ENCODE measurements at places on chromosomes 4 and X.

- no peak for DNase-seq
Measured at GRCh38 chr4:78024085-78024484, 33.0 kb upstream of the FRAS1 start.

GRCh38 chr4:121034017-121034416, 38.3 kb downstream of the NDNF start:
- no peak for DNase-seq

DNA sequence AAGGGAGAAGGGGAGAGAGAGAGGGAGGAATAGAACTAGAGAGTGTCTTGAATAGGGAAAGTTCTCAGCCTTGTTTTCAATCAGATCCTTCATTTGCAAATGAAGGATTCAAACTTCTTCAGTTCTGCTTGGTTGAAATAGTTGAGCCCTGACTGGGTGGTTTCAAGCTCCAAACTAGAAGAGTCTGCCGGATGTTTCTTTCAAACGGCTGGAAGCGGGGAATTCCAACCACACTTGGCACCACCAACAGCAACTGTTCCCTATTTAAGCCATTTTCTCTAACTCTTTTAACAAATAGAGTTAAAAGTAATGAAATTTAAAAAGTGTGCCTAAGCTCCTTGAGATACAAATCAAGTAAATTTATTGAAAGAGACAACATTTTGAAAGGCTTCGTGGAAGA, 67.5 kb upstream of the DDX60 start:
- no peak for DNase-seq

DNA sequence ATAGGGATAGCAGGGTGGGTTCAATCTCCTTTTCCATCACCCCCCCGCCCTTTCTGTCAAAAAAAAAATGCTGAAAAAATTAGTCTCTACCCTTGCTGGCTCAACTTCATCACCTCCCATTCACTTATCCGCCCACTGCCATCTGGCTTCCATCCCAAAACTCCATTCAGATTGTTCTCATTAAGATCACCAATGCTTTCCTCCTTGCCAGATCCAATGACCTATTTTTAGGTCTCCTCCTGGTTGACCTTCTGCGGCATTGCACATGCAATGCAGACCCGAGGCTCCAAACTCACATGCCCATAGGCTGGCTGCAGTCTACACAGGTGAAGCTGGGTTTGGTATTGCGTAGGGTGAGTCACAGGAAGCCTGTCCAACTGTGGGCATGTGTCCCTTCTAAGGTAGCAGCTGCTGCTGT, 21.1 kb upstream of the STIM2 start:
- DNase-seq: no peak

DNA sequence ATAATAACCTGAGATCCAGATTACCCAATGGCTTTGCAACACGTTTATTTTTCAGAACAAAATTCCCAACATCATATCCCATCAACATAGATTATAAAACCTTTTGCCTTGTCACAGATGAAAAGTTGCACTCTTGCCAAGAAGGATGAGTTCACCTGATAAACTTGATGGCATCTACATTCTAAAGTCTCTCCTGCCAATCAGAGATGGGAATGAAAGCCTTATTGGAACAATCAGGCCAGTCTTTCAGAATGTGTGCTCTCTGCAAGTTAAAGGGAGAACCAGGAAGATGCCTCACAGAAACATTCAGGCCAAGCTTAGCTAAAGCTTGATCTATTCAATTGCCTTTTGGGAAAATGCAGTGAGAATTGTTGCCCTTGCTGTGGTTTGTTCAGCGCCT, 1.3 kb downstream of the LPAR4 start:
- no peak for DNase-seq

- DNase-seq: no peak
Measured at GRCh38 chr4:73396304-73396703, 7.8 kb upstream of the ALB start.

GRCh38 chr4:62487016-62487415, 1286.9 kb downstream of the ADGRL3 start:
- DNase-seq: no peak

GRCh38 chr4:74632634-74633033, 161.7 kb downstream of the BTC start:
- peak; percentile 40 for DNase-seq

GRCh38 chrX:137215467-137215866, 181.7 kb upstream of the GPR101 start:
- no peak for DNase-seq

GRCh38 chrX:10794203-10794630, 173.8 kb upstream of the MID1 start:
- DNase-seq: no peak

- DNase-seq: no peak
Measured at GRCh38 chr4:61638591-61638990, 438.5 kb downstream of the ADGRL3 start.

- no peak for DNase-seq
Measured at GRCh38 chr4:138981930-138982390, 33.6 kb upstream of the NOCT start.

- DNase-seq: no peak
Measured at GRCh38 chr4:45992728-45993127, 131.1 kb downstream of the GABRG1 start.

GRCh38 chr4:14812101-14812500, 190.2 kb upstream of the CPEB2 start:
- DNase-seq: no peak

GRCh38 chr4:128379860-128380259, 92.2 kb upstream of the PGRMC2 start:
- DNase-seq: no peak

- DNase-seq: no peak
Measured at GRCh38 chr4:36321176-36321575, 39.8 kb downstream of the DTHD1 start.

DNA sequence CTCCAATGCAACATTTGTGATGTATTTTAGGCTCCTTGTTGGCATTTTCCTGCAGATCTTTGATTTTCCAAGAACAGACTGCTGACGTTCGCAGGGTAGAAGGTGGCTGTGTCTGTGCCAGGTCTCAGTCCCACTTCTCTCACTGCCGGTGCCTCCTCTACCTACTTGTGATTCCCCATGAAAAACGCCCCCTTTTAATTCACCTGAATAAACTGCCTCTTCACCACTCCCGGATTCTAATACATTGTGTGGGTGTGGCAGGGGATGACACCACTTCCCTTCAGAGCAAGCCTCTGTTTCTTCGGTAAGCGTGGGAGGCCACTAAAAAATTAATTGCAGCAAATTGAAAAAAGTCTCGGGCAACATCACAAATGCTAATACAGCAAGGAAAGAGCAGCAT, 96.1 kb upstream of the FAM9B start:
- DNase-seq: no peak

GRCh38 chr4:16859031-16859430, 39.4 kb downstream of the LDB2 start:
- DNase-seq: no peak

GRCh38 chr4:101833480-101833879, 43.0 kb downstream of the BANK1 start:
- DNase-seq: no peak

DNA sequence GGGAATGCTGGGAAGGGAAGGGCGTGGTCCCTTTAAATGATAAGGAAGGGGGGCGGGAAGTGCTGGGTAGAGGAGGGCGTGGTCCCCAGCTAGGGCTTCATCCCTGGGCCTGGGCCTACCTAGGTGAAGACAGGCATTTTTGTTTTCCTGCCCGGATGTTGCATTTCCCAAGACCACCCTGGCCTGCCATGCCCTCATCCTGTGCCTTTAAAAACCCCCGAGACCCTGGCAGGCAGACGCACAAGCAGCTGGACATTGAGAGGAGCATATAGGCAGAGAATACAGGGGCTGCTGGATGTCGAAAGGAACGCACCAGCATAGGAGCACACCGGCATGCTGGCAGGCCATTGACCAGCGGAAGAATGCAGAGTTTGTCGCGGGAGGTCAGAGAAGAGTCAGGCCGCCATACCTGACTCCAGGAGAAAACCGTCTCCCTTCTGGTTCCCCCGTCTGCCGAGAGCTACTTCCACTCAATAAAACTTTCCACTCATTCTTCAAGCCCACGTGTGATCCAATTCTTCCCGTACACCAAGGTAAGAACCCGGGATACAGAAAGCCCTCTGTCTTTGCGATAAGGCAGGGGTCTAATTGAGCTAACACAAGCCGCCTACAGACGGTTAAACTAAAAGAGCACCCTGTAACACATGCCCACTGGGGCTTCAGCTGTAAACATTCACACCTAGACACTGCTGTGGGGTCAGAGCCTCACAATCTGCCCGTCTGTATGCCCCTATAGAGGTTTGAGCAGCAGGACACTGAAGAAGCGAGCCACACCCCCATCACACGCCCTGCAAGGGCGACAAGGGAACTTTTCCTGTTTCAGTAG, 2.9 kb upstream of the AGA start:
- DNase-seq: no peak

DNA sequence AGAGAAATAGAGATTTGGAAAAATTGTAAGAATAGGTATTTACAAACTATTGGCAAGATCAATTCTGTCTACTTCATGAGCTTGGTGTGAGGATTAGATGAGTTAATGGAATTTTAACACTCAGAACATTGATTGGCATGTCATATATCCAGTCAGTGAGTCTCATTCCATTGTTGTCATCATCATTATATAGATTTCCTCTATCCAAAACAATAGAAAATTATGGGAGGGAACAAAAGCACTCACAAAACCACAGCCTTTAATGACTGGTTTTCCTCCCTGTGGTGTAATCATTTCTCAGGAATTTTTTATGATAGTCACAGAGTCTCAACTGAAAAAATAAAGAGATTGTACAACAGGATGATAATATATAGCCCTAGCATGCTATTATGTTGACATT, 21.1 kb downstream of the KLHL5 start:
- no peak for DNase-seq

DNA sequence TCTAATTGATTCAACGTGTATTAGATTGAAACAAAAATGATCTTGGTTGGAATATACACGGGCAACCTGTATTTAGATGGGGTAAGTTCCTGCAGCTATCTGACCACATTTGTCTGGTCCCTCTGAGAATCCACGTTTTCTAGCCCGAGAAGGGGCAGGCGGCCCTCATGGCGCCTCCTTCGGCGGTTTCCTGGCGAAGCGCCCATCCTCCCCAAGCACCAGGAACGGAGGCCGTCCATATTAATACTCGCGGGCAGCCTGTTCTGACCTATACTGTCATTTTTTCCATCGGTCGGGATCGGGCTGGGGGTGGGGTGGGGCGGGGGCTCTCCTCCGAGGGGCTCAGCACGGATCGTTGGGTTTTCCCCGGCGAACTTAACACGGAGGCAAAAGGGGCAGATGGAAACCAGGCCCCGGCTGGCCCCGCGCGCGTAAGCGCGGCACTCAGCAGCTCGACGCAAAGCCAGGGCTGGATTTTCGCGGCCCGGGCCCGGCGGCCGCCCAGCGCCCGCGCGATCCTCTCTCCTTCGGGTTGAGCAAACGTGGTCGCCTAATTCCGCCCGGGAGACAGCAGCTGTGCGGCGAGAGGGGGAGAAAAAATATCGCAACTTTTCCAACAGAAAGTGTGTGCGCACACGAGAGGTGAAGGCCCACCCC, 77.2 kb upstream of the BCOR start:
- DNase-seq: peak; percentile 46

DNA sequence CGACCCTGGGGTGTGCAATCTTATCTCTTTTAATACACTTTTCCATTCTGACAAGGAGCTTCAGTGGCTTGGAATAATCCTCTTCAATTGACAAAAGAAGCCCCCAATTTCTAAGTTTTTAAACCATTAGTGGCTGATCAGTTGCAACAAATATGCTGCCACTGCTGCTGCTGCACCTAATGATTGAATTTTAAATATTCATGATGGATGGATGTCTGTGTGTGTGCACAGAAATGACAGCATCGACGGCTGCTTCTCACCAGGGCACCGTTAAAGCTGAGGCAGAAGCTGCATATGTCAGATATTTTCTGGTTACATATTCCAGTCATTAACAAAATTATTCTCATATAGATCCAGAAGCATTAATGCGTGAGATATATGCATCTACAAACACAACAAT, 182.4 kb downstream of the MGST2 start:
- DNase-seq: no peak

- peak; percentile 6 for DNase-seq
Measured at GRCh38 chrX:147803948-147804347, 107.8 kb upstream of the FMR1 start.

- peak; percentile 3 for DNase-seq
Measured at GRCh38 chr4:26719954-26720552, 136.2 kb downstream of the TBC1D19 start.

GRCh38 chr4:108920395-108921087, 157.7 kb upstream of the ETNPPL start:
- DNase-seq: no peak

GRCh38 chr4:37567836-37568235, 118.3 kb downstream of the RELL1 start:
- DNase-seq: no peak

GRCh38 chr4:6939761-6940743, 30.4 kb downstream of the TBC1D14 start:
- DNase-seq: no peak

GRCh38 chr4:172546782-172547181, 621.8 kb upstream of the GALNT7 start:
- DNase-seq: no peak

DNA sequence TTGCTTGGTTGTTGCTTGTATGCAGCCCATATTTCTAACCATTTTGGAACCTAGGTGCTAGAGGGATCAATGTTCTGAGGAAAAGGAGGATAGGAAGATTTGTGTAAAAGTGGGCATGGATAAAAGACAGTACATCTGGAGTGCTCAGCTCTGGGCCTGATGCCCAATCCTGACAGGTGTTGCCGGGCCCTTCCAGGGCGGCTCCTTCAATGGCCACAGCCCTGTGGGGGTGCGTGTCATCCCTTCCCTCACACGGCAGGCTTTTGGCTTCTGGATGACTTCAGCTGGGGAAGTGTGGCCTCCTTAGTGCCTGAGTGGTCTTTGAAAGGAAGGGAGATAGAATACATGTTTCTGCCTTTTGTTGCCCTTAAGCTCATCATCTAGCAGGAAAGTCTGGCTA, 47.2 kb downstream of the NELFA start:
- DNase-seq: no peak

DNA sequence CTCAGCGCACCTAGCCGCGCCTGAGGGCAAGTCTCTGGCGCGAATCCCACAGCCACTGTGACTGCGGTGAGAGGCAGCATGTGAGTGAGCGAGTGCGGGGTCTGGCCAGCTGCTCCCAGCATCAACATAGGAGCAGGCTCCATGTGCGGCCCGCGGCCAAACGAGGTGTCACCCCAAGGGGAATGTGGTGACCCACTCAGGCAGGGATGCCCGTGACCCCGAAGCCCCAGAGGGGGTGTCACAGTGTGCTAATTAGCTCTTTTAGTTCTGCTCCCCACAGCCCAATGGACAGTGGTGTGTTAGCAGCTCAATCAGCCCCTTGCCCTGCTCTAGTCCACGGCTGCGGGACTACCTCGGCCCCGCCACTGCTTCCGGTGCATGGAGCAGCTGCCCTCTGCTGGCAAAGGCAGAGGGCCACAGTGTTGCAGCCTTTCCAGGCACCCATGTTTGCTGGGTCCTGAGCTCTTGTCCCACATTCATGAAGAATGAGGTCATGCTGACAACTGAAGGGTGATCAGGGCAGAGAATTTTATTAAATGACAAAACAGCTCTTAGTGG, 61.4 kb downstream of the AGA start:
- no peak for DNase-seq

- DNase-seq: no peak
Measured at GRCh38 chr4:15420642-15421041, 7.2 kb upstream of the C1QTNF7 start.

Measured in CD4-positive, alpha-beta T cell treated with Interleukin-21 for 1 hour (primary cell).